ENCODE measurements at places on chromosomes 2 and 18.
A peak's percentile ranks its signal among the peaks of the same experiment; 100 is the strongest.

DNA sequence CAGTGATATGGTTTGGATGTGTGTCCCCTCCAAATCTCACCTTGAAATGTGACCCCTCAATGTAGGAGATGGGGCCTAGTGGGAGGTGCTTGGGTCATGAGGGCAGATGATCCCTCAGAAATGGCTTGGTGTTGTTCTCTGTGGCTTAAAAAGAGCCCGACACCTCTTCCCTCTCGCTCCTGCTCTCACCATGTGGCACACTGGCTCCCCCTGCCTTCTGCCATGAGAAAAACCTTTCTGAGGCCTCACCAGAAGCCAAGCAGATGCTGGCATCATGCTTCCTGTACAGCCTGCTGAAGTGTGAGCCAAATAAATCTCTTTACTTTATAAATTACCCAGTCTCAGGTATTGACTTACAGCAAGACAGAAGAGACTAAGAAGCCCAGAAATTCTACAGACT lies 357.1 kb downstream of the NRXN1 start:
- no peak for DNase-seq

GRCh38 chr2:111039628-111040383 lies 80.9 kb upstream of the BCL2L11 start:
- DNase-seq, result no peak

- no peak for DNase-seq
Observed at GRCh38 chr2:42425697-42426096, 64.7 kb upstream of the COX7A2L start.

DNA sequence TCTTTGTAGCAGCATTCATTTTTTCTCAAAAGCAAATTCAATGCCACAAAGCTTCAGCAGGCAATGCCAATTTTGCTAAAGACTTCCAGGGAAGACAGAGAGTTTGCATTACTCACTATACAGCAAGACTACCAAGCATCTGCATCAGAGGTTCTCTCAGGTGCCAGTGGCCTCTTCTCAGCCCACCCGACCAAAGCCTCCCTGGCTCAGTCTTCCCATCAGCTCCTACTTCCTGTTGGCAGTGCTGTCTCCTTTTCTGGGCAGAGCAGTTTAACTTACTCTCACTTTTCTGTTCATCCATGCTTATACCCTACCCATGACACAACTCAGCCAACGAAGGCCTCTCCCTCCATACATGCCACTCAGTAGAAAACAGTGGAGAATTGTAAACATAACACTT lies 157.1 kb downstream of the TRABD2A start:
- no peak for DNase-seq

- no peak for DNase-seq
Observed at GRCh38 chr2:3039188-3040065, 338.2 kb downstream of the EIPR1 start.

DNA sequence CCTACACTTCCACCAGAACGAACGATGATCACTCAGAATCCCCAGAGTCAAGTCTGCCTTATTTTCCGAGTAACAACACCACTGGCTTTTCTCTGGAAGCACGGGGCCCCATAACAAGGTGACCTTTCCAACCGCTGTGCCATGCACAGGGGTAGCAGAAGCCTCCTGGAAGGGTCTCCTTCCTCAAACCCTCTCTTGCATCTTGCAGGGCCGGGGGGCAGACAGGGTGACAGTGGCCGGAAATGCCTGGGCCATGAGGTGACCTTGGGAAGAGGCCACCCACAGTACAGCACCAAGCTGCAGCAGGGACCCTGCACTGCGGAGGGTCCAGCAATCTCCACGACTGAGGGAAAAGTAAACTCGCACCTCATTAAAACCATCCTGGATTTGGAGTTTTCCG lies 108.5 kb downstream of the PXDN start:
- no peak for DNase-seq

DNA sequence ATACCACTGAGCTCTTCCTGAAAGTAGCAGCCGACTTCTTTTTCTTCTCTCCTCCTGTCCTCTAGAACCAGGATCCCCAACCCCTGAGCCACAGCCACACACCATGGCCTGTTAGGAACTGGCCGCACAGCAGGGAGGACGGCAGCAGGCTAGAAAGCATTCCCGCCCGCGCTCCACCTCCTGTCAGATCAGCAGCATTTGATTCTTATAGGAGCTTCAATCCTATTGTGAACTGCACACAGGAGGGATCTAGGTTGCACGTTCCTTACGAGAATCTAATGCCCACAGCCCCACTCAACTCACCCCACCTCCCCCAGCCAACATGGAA lies 179.1 kb upstream of the SH3BP4 start:
- no peak for DNase-seq

DNA sequence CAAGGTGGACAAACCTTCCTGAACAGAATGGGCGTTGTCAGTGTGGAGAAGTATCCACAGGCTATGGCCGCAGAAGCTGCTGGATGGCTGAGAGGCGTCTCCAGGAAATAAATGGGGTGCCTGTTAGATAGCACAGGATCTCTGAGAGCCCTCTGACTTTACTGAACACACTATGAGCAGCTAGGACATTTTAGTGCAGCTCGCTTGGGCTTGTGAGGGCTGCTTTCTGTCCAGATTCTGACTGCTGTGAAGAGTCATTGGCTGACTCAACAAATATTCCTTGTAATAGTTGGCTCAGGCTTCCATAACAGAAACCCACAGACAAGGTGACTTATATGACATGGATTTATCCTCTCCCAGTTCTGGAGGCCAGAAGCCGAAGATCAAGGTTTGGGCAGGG lies 100.2 kb upstream of the SNTG2 start:
- no peak for DNase-seq

GRCh38 chr2:168378960-168379669 lies 77.0 kb upstream of the CERS6 start:
- DNase-seq, result no peak

- DNase-seq, result no peak
Observed at GRCh38 chr2:153474876-153475435, 3.6 kb downstream of the RPRM start.

DNA sequence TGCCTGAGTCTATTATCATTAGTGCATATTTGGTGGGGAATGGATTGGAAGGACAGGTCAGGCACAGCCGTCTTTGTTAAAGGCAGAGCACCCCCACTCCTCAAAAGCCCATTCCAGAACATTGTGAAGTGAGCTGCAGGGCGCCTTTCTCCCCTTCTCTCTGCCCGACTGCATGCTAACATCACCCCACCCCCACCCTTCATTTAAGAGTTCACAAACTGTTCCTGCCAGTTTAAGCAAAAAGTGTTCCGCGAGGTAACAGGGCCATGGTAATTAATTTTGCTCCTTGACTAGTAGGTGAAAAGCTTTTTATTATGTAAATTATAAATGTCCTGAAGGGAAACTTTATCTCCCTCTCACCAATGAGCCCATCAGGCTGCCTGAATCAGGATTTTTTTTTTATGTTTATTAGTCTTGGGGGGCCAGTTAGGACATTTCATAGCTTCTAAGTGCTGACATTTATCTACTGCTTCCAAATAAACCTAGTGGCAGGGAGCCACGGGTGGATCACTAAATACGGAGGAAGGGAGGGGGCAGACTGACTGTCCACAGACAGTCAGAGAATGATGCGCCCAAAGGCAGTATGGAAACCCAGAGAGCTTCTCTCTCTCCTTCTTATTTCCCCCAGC lies 99.4 kb downstream of the FTCDNL1 start:
- no peak for DNase-seq

GRCh38 chr18:67818432-67818831 lies 301.9 kb upstream of the DSEL start:
- no peak for DNase-seq

GRCh38 chr2:8391126-8391525 lies 290.7 kb upstream of the ID2 start:
- DNase-seq, result no peak

GRCh38 chr2:199848389-199849130 lies 2.4 kb downstream of the FTCDNL1 start:
- DNase-seq, result peak; percentile 52
